Spinal cord (tissue), 10 donors: ENCODE measurements at places on chromosomes 13 and 19. TPM values are rescaled to one million over a fixed set of nuclear protein-coding genes. Genes with fewer than 3 reads are reported as not detected.

C1QTNF9B gene
- 0.22 TPM for total RNA-seq

PABPC3 gene
- 0.28 TPM for total RNA-seq

ESD gene
- 155 TPM for total RNA-seq

NCR1 gene
- 0.17 TPM for total RNA-seq

MAG gene
- 83.5 TPM for total RNA-seq
